ENCODE measurements at places on chromosomes 4 and X.

DNA sequence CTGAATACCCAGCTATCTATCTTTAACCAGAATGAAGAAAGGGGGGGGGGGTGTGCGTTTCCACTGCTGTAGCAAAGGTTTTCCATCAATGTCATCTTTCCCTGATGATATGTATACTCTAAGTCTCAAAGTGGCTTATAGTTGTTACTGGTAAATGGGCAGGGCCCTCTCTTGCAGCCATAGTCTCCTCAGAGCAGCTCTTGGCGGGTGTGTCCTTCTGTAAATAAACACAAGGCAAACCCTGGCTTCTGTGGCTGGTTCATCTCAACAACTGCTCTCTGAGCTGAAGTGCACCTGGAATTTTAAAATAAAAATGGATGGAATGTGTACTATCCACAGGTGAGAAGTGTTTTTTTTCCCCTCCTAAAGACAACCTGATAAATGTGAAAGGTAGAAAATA lies 57.5 kb upstream of the SCML1 start:
- no peak for DNase-seq

- DNase-seq = no peak
These were observed 142.2 kb downstream of the FAM47A start for GRCh38 chrX:33989936-33990335.

GRCh38 chrX:69060631-69061408 lies 104.4 kb downstream of the PJA1 start:
- peak; percentile 2 for DNase-seq

GRCh38 chrX:17377795-17378194 lies 2.8 kb downstream of the NHS start:
- peak; percentile 1 for DNase-seq

GRCh38 chrX:49177338-49177833 lies 5.7 kb downstream of the PLP2 start:
- DNase-seq = no peak

GRCh38 chr4:185752872-185753271 lies 59.1 kb downstream of the SORBS2 start:
- no peak for DNase-seq

GRCh38 chr4:148527571-148527970 lies 85.4 kb upstream of the NR3C2 start:
- DNase-seq = no peak

GRCh38 chrX:85004255-85004654 lies 578 bp downstream of the APOOL start:
- no peak for DNase-seq

DNA sequence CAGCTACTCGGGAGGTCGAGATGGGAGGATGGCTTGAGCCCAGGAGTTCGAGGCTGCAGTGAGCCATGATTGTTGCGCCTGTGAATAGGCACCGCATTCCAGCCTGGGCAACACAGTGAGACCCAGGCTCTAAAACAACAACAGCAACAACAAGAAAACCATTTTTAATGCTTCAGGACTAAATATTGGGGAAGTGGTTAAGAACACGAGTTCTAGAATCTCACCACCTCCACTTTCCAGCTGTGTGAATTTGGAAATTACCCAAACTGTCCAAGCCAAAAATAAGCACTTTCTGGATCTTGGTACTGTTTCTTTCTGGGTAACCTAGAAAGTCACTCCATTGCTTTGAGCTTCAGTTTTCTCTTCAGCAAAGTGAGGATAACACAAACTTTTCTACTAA lies 63.2 kb downstream of the ADGRG2 start:
- DNase-seq = no peak

DNA sequence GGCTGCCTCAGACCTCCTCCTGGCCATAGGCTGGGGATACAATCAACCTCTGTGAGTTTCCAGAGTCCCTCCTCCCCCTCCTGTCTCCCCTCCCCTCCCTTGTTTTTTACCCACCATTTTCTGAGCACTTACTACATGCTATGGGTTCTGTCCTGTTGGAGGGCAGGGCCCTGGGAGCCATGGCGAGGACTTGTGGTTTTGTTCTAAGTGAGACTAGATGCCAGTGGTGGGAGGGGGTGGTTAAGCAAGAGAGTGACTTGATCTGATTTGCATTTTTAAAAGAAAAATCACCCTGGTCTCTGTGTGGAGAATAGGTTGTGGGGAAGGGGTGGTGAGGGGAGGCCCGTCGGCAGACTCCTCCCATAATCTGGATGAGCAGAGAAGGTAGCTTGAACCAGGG lies 39.5 kb downstream of the EFNB1 start:
- DNase-seq = no peak

GRCh38 chrX:11666164-11666563 lies 444 bp upstream of the ARHGAP6 start:
- DNase-seq = no peak

DNA sequence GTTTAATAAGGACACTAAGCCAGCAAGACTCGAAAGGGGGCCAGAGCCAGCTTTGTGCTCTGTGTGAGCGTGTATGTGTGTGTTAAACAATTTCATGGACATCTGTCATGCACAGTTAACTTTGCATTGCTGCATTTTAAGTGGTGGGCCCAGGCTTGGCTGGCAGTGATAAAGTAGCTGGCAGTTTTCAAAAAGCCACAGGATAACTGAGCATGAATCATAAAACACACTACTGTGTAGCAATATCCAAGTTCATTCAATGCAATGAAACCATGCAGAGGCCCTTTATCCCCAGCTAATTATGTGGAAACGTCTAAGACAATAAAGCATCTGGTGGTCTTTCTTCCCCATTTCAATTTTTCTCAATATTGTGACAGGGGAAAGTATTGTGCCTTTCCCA lies 132.9 kb downstream of the NKX6-1 start:
- no peak for DNase-seq
